Endodermal cell (in vitro differentiated cells): ENCODE measurements at places on chromosomes 1 and 21. TPM values are rescaled to one million over a fixed set of nuclear protein-coding genes. Genes with fewer than 3 reads are reported as not detected.

HNRNPCL4 gene
- total RNA-seq = not detected in 2 replicates

TLR5 gene
- total RNA-seq = 0.13 to 0.35 TPM in 2 of 3 replicates, not detected in the other

KRTAP21-2 gene
- total RNA-seq = not detected in 2 replicates

DNAJC6 gene
- 14.0 and 17.4 TPM in 2 replicates for total RNA-seq

C2CD2 gene
- total RNA-seq = 28.7 to 33.9 TPM (median 29.6 TPM) in 3 replicates

LCE1A gene
- not detected in 2 replicates for total RNA-seq

SPOCD1 gene
- total RNA-seq = 1.3 and 2.0 TPM in 2 replicates

METTL25B gene
- total RNA-seq = 24.0 and 25.9 TPM in 2 replicates

PCSK9 gene
- 59.9 and 60.0 TPM in 2 replicates for total RNA-seq

HRNR gene
- not detected in 2 replicates for total RNA-seq

OR2T2 gene
- not detected in 2 replicates for total RNA-seq

CFHR2 gene
- total RNA-seq = not detected in 2 replicates

- no peak for DNase-seq
Measured at GRCh38 chr1:167137793-167138510, 44.1 kb downstream of the STYXL2 start.

DNA sequence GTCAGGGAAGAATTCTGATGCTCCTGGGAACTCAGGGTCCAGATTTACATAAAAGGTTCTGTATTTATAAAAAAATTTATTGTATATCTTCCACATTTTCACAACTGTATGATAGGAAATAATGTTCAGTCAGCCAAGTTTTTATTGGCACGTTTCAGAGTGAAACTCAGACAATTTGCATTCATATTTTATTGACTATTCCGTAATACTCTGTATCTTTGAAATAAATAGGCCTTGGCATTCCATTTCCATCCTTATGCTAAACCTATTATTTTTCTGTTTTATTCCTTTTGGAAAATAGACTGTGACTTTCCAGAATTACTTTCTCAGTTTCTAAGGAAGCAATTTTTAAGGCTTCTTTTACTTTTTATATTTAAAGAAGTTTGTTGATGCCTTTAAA is 329.0 kb downstream of the OLFM3 start:
- no peak for DNase-seq

- DNase-seq = no peak
Measured at GRCh38 chr1:34370748-34371147, 194.0 kb downstream of the C1orf94 start.

GRCh38 chr1:181206513-181206912 is 118.0 kb downstream of the IER5 start:
- peak; percentile 68 for DNase-seq

GRCh38 chr1:71054281-71054731 is 6.7 kb upstream of the PTGER3 start:
- DNase-seq = peak; percentile 61

GRCh38 chr1:61807606-61808140 is 65.4 kb downstream of the PATJ start:
- no peak for DNase-seq

GRCh38 chr1:8396786-8397406 is 79.0 kb downstream of the SLC45A1 start:
- no peak for DNase-seq

DNA sequence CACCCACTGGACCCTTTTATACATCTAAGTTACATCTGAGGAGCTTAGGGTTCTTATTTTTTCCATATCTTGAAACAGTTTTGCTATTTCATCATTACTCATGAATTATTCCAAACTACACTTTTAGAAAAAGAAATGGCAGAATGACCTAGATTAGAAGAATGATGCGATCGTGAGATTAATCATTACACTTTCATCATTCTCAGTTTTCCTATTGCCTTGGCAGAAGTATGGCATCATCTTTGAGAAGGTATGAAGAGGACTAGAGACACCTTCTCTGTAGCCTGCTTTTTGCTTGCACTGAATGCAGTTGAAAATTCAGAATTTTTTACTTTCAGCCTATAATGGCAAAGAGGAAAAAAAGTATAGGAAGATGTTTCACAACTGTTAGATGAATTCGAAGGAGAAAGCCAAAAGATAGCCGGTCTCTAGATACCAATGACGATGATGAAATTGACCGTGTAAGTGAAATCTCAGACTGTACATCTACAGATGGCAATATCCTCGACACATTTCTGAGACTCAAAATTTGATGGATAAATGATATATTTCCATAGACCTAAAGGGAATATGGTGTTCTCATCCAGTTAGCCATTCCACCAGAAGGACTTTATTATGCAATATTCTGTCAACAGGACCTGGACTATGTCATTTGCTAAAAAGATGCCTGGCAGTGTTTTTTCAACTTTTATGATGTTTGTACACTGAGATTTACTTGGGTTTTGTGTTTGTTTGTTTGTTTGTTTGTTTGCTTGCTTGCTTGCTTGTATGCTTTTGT is 191.8 kb downstream of the TOMM20 start:
- DNase-seq = no peak

- DNase-seq = no peak
Measured at GRCh38 chr1:166119471-166119965, 47.3 kb downstream of the FAM78B start.

DNA sequence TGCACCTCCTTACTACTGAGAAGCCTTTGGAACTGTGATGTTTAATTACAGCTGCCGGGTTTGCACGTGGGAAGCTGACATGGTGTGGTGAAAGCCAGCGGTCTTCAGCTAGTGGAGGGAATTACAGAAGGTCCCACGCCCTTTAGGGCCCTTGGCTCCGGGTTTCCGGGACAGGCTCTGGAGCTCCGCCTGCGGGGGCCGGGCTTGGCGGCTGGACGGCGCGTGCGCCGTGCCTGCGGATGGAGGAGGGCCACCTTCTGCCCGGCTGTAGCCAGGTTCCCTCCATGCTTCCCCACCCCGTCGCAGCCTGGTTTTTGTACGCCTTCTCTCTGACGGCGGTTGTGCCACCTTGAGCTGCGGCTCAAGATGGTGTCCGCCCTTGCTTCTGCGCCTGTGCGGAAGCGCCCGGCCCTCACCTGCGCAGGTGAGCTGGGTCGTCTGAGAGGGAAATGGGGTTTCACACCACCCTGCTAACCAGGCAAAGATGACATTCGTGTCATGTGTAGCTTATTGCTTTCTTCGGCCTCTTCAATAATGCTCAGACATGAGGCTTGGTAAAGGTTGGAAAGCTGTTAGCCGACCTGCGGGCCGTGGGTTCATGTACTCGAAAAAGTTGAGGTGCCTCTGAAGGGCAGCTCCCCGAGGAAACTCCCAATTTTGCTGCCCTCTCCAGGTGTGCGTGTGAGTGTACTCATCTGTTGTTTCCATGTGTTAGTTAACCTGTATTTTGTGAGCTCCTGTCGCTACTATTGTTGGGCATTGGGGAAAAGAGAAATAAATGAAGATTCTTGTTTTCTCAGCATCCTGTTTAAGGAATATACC is 36.6 kb upstream of the OPRD1 start:
- peak; percentile 90 for DNase-seq

GRCh38 chr1:77545970-77546369 is 136.5 kb downstream of the ZZZ3 start:
- no peak for DNase-seq

GRCh38 chr1:91952187-91952586 is 3.0 kb downstream of the BRDT start:
- no peak for DNase-seq

GRCh38 chr1:148383966-148384365 is 99.1 kb downstream of the PPIAL4G start:
- no peak for DNase-seq

DNA sequence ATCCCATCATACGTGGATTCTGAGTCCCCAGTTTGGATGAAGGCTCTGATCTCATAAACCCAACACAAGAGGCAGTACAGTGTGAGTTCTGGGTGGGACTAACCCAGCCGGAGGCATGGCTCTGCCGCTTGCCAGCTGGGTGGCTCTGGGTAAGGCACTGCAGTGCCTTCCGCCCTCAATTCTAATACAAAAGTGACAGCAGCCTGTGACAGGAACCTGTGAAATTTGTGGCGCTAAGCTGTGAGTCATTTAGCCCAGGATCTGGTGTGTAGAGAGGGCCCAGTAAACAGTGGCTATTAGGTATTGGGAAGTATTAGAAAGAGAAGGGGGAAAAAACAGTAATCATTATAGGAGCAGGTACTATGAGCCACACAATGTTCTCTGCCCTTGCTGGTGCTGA is 23.3 kb downstream of the HSPG2 start:
- no peak for DNase-seq

DNA sequence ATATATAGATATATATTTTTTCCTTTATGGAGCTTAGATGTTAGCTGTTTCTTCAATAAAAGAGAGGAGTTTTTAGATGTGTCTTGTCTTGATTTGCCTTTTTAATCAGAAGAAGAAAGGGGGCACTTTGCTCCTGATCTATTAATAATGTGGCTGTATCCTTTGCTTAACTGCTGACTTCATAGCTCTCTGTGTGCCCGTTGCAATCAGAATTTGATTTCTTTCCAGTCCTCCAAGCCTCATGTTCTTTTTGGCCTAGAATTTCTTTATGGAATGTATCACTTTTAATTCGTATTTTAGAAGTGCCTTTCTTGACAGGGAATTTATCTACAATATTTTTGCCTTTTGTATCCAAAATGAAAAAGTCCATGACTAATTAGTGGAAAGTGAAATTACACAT is 85.3 kb downstream of the C1orf21 start:
- DNase-seq = no peak

GRCh38 chr21:32949701-32950100 is 76.0 kb upstream of the OLIG2 start:
- DNase-seq = no peak

DNA sequence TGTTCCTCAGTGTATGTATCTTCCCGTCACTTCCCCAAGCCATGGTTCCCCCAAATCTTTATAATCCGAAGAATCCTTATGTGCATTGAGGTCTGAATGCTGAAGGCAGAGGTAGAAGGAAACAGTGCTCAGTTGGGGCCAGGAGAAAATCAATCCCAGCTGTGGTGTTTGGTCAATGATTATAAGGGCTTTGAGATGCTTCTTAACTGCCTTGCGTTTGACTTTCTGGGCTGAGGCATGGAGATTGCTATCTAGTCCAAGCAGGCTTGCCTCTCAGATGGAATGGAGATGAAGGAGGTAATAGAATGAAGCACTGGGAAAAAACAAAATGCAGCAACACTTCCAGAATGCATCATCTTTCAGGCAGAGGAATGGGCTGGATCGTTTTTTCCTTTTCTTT is 3.6 kb upstream of the MAP1LC3C start:
- DNase-seq = no peak

DNA sequence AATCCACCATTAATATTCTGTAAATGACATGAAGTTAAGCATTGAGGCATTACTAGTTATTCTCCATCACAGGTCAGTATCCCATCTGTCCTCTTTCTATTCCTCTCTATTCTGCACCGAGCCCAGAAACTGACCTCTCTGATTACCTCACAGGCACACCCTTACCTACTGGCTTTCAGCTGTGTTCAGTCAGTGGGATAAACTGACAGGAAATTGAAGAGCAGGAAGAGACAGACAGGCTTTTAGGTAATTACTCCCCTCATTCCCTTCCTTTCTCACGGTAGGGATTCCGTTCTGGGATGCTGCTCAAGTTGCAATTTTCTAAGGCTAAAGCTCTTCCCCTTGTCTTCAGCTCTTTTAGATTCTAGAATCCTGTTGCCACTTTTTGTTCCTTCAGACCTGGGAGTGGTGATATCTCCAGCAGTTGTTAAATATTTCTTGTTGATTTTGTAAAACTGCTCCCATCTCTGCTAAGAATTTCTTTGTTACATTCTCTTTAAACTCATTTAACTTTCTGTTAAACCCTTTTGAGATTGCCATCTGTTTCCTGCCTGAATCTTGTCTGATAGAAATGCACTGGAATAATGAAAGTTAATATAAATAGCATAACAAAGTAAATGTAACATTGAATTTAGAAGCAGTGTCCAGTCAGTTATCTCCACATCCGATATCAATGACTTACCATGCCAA is 1063.4 kb downstream of the PLA2G4A start:
- DNase-seq = no peak

DNA sequence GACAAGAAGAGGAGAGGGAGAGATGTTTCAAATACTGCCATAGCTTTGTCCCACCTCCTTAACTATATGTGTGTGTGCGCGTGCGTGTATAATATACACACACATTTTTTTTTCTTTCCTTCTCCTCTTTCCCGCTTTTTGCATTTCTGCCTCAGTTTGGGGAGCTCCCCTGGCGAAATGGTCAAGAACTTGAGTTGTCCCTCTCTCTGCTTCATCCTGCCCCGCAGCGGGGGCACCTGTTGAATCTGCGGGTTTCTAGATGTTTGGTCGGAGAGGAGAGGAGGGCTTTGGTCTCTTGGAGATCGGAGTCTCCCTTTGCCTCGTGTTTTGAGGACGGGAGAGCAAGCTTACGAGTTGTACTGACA is 504 bp downstream of the SCCPDH start:
- DNase-seq = peak; percentile 65

- no peak for DNase-seq
Measured at GRCh38 chr1:95067568-95067967, 5.2 kb downstream of the ALG14 start.

GRCh38 chr1:193042766-193043691 is 16.1 kb downstream of the UCHL5 start:
- DNase-seq = no peak

- DNase-seq = peak; percentile 73
Measured at GRCh38 chr1:54218883-54219687, 19.1 kb downstream of the MRPL37 start.

DNA sequence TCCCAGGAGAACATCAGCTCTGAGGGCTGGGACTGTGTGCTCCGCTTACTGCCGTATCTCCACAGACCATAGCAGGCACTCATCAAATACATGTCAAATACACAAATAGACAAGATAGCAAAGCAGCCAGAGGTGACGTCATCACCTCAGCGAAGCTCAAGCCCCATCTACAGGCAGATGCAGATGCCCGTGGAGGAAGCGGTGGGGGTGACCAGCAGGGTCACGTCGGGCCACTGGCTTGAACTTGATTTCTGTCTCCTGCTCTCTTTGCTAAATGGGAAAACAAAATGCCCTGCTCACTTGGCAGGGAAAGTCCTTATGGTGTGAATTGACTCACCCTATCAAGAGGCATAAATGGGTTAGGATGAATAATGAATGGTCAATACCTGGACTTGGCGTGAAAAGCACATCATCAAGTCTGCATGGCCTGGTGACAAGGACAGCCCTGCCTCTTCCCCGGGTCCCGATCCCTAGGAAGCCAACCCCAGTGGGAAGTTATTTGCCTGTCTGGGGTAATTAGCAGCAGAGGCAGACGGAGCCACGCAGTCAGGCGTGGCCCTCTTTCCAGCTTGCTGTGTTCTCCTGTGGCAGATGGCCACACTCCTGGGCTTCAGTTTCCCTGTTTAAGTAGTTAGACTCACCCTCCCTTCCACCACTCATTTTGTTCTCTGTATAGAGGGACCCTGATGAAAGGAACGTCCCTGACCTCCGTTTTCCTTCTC is 536.0 kb downstream of the NPHP4 start:
- peak; percentile 69 for DNase-seq

- peak; percentile 96 for DNase-seq
Measured at GRCh38 chr1:235093696-235094592, 34.7 kb downstream of the TOMM20 start.
